ENCODE measurements at places on chromosomes 2 and 18.

DNA sequence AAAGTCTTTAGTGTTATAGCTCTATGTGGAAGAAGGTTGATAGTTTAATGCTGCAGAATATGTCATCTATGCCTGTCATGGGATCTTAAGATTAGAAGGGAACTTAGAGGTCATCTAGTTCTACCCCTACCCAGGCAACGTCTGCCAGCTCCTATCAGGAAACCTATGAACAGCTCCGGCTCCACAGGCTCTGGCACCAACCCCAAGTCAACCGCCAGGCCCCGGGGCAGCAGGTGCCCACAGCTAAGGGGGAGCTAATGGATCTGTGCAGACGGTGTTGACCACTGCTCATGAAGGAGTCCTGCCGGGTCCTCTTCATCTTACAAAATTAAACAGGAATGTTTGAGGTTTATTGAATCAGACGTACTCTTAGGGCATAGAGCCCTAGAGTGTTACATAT, 440.8 kb upstream of the KLHL29 start:
- no peak for DNase-seq

- DNase-seq, result no peak
Observed at GRCh38 chr2:45836316-45836715, 184.8 kb downstream of the PRKCE start.

- DNase-seq, result no peak
Observed at GRCh38 chr2:46554397-46554796, 75.0 kb downstream of the TMEM247 start.

DNA sequence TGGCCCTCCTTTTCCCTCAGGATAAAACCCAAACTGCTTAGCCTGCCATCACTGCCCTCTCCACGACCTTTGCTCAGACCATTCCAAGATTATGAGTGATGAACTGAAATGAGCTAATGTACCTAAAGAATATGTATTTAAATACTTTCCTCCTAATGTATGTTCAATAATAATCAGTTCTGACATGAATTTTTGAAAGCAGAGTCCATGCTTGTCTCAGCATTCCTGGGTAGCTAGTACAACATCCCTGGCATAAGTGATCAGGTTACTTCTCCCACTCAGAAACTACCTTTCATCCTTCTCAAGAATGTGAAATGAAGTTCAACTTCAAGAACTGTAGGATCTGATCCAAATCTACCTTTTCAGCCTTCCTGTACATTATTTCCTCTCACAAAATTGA, 103.6 kb downstream of the UNC80 start:
- DNase-seq, result no peak

DNA sequence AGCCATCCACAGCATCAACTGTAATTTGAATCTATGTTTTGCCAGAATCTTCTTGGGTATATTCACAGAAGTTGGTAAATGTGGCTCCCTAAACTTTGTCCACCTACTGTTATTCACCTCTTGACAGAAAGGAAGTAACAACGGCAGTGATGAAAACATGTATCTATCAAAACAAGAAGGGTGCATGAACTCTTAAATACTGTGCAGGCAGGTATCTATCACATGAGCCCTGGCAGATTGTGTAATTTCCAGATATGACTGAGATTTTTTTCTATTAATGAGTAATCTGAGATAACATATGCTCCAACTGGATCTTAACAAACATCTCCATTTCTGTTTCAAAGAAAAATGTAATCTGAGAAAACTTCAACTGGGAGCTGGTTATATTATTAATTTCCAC, 36.6 kb downstream of the SFT2D3 start:
- no peak for DNase-seq
